Stimulated activated CD4-positive, alpha-beta T cell treated with anti-CD3 and anti-CD28 coated beads, Interleukin-12 subunit alpha, Interleukin-12 subunit beta, amount 100 ng/mL, for 48 hours (primary cell): ENCODE measurements at places on chromosomes 7 and 10.

DNA sequence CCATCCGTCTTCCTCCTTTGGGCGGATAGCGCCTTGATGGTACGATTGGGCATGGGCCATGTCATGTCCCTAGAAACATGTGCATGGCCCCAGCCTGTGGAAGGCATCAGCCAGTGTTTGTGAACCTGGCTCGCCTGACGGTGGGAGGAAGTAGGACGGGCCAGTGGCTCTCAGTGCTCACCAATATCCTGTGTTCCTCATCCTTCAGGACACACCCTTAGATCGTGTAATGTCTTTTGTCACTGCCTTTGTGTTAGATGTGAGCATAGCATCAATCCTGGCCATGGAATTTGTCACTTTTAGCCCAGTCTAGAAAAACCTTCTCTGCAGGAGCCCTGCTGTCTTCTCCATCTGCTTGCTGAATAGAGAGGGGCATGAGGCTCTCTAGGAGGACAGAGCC is 77.6 kb downstream of the PFKFB3 start:
- no peak for DNase-seq

GRCh38 chr10:62112300-62112699 is 156.3 kb downstream of the RTKN2 start:
- no peak for DNase-seq

GRCh38 chr10:6045314-6045848 is 16.8 kb downstream of the IL2RA start:
- DNase-seq, result no peak

GRCh38 chr7:156979007-156979606 is 29.6 kb downstream of the NOM1 start:
- no peak for DNase-seq

DNA sequence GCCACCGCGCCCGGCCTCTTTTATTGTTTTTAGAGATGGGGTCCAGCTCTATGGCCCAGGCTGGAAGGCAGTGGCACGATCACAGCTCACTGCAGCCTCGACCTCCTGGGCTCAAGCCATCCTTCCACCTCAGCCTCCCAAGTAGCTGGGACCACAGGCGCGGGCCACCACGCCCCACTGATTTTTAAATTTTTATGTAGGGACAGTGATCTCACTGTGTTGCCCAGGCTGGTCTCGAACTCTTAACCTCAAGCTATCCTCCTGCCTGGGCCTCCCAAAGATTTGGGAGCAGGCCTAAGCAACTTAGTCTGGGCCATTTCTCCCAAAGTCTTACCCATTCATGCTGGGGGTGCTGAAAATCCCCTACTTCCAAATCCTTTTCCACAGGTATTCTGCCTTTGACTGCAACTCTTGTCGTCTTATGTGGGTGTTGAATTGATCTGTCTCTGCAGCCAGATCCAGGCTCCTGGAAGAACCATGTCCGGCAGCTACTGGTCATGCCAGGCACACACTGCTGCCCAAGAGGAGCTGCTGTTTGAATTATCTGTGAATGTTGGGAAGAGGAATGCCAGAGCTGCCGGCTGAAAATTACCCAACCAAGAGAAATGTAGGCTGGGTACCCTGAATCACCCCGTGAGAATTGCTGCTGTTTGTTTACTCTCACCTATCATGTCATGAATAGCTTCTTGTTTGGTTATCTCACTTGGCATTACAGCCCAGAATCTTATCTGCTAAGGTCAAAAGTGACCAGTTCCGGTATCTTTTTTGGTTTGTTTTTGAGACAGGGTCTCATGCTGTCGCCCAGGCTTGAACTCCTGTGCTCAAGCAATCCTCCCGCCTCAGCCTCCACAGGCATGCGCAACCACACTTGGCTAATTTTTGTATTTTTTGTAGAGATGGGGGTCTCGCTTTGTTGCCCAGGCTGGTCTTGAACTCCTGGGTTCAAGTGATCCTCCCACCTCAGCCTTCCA is 1.1 kb downstream of the ZDHHC4 start:
- no peak for DNase-seq

GRCh38 chr7:130048906-130049305 is 2.3 kb downstream of the ZC3HC1 start:
- DNase-seq, result no peak

DNA sequence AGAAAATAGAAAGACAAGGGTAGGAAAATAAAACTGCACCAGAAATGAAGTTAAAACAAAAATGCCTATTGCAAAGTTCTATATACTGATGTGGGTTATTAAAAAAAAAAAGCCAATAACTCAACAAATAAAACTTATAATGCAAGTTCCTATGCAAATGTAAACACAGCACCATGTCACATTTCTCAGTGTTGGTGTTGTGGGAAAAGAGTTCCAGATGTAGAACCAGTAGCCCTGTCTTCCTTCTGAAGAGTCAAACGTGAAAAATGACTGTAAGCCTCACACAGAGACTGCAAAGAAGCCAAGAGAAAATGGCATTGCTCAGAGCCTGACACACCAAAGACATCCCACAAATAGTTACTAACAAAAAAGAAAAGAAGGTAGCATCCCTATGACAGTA is 10.1 kb downstream of the PON2 start:
- no peak for DNase-seq

GRCh38 chr10:89475591-89475998 is 59.8 kb downstream of the SLC16A12 start:
- DNase-seq, result no peak

GRCh38 chr7:157714166-157715070 is 377.6 kb downstream of the DNAJB6 start:
- no peak for DNase-seq

- DNase-seq, result no peak
Measured at GRCh38 chr10:93604146-93604545, 3.1 kb upstream of the RBP4 start.

DNA sequence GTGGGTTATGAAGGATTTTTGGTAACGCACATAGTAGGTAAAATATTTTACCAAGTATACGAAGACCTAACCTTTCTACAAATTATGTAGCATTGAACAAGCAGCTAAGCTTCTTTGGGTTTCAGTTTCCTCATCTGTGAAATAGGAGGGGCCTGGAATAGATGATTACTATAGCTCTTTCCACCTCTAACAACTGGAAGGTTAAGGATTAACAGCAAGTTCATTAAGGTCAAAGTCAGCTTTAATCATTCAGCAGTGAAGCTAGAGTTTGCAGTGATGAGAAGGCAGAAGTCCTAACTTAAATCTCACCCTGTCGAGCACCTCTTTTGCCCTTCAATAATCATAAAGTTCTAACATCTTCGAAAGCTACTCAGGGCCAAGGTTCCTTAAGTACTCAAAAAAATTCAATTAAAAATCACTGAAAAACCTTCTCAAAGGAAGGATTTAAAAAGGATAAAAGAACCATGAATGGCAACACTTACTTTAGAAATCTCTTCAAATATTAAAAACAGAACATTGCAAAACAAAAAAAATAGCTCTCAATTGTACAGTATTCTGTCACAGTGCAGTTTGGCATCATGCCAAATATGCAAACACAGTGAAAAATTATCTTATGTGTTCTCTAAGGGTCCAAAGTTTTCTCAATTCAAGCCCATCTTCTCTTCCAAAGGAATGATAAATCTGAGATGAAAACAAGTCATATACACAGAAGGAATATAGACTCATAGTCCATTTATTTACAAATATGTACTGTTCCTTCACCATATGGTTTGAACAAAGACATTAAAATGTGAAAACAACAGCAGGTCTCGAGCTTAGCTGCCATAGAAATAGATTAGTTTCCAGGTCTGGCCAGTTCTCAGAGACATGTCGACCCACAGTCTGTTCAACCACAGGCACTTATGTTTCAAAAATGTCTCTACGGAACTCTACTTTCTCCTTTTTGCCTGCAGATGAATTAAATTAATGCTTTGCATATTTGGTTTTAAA is 152.0 kb upstream of the SLC13A1 start:
- DNase-seq, result no peak

GRCh38 chr10:108425283-108425964 is 1260.9 kb upstream of the SORCS1 start:
- DNase-seq, result no peak

DNA sequence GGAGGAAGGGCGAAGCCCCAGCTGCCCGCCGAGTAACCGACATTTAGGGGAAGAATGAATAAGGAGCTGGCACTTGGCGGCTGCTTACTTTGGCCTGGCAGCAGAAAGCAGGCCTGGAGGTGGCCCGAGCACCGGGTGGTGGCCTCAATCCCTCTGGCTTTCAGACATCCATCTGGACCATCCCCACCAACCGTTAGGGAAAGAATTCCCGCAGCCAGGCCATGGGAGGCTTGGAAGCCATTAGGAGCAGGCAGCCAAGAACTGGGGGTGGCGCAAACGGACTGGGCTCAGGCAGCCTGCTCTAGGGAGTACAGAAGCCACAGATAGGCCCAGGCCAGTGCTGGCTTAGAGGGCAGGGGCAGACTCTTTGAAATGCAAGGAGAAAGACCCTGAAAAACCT is 132.7 kb downstream of the NEURL1 start:
- DNase-seq, result no peak

DNA sequence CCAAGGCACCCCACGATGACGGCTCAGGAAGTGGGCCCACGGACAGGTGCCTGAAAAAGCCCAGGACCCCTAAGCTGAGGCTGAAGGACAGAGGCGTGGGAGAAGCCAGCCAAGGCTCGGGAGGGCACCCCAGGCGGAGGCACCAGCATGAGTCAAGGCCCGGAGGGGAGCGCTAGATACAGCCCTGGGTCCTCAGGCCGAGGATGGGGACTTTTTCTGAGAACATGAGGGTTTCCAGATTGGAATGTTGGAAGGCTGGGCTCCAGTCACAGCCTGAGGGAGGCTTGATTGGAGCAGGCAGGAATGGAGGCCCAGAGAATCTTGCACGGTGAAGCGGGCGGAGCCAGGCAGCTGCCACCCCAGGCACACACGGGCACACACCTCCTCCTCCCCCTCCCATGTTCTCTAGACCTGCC is 19.0 kb upstream of the ELFN1 start:
- no peak for DNase-seq
